ENCODE measurements at places on chromosomes 12 and 14.

DNA sequence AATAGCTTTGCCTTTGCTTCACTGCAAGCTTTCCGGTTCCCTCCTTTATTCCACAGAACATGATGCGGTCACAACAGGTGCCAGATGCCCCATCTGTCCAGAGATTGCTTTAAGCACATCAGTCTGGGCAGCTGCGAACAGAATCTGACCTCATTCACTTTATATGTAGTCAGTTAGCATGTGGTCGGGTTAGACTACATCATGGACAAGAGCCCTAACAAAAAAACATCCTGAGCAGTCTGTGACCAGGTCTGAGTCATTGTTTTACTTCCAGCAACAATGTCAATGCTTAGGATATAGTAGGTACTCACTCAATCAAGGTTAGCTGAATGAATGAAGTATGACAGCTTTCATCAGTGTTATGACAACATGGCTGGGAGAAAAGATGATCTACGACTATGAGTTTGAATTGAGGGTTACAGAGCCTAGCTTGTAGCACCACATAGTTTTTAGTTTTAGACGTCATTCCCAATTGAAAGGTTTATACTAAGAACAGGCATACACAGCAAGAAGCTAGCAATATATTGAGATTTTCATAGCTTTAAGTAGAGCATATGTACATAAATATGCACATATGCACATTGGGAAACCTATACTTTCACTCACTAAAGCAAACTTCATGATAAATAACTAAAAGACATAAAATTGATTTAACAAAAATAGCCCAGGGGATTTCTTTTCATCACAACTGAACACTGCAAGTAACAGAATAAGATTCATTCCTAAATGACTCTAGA, 64.2 kb upstream of the TMCC3 start:
- DNase-seq: no peak

- no peak for DNase-seq
Observed at GRCh38 chr12:27000961-27001360, 13.2 kb downstream of the TM7SF3 start.

GRCh38 chr14:65117769-65118745, 15.7 kb upstream of the MAX start:
- DNase-seq: no peak

DNA sequence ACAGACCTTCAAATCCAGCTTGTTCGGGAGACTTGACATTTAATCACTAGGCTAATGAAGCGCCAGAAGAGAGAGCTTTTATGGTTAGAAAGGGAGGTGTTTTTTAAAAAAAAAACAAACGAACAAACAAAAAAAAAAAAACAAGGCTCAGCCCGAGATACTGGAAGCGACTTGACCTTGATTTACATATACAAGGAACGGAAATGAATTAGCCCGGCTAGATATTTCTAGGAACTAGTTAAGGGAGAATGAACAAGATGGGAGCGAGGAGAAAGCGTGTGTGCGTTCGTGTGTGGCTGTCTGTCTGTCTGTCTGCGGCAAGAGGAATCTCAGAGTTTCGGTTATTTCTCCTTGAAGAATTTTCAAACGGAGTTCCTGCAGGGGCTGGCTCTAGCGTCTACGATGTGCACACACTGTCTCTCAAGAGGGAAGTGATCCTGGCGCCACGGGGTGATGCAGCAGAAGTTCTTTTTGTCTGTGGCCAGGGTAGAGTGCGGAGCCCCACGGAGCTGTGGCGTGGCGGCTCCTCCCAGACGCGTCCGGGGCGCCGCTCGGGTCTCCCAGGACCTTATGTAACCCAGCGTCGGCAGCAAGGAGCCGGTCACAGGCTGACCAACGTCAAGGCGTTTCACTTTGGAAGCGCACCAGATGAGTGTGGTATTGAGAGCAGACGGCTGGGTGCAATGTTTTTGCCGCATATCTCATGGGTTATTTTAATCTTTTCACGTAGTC, 18.8 kb downstream of the SOCS2 start:
- peak; percentile 43 for DNase-seq

- peak; percentile 93 for DNase-seq
Observed at GRCh38 chr12:120534203-120534702, at the start of gene RNF10. RNF10 (plus strand) TSS chr12:120534356; CDS start chr12:120534812, 456 bp downstream.

DNA sequence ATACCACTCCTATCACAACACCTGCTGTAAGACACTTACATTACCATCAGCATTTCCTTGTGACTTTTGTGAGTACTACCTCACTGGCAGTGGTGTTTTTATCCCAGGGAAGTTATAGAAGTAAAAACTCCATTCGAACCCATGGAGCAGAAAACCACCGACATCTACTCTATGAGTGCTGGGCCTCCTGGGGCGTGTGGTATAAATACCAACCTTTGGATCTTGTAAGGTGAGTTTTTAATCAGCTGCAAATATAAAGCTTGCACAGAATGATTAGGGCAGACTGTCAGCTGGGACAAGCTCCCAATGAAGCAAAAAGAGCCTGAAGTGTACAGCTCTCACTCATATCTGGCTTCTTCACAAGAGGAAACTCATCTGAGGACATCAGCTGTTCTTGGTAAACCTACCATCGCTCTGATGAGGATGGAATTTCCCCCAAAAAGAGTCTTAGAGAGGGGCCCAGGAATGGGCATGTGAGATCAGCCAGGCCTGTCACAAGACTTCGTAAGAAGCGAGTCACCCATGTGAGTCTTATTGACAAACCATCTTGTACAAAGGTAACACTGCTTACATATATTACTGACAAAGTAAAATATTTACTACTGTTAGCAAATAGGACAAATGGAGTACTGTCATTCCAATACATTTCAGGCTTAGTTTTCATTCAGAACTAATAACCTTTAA, 170.0 kb downstream of the SLC5A8 start:
- no peak for DNase-seq

DNA sequence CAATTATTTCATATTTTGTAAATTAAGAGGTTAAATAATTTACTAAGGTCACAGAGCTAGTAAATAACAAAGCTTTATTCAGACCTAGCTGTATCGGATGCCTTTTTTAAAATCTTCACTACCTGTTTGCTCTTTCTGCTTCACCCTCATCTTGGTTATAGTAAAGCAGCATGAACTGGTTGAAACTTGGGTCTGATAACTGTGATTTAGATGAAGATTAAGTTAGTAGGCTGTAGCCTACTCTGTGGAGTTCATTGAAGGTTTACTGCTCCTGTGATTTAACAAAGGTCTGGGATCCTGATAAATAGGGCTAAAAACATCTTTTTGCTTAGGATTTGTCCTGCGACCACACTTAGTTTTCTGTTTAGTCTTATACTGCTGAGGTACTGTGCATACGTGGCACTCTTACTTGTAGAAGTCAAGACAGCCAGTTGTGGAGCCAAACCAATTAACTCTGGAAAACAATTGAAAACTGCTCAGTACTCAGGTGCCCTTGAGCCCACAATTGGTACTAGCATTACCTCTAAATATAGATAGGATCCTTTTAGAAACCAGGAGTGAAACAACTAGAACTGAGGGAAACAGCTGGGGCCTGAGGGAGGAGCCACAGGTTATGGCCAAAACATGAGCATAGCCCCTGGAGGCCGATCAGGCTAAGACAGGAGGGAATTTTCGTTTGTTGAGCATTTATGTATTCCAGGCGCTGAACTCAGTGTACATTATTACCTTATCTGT, 2.3 kb downstream of the SPATS2 start:
- DNase-seq: no peak

- no peak for DNase-seq
Observed at GRCh38 chr12:27276275-27276674, 32.2 kb downstream of the STK38L start.

- DNase-seq: no peak
Observed at GRCh38 chr12:106235770-106236169, 12.1 kb downstream of the CKAP4 start.

DNA sequence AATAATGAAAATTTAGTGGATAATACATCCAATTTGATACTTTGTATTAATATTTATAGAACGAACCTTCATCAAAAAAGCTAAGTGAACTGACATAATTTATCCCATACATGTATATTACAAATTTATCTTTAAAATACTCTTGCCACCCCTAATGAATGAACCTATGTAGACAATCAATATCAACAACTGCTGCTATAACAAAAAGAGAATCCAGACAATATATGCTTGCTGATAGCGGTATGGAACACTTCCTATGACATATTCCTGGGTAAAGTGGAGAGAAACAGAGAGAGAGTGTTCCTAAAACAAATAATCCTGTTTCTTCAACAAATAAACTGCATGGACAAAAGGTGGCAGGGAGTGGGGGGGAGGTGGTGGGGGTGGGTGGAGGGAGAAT, 31.3 kb downstream of the TM7SF3 start:
- DNase-seq: no peak

GRCh38 chr14:75165586-75166391, 10.6 kb downstream of the TMED10 start:
- DNase-seq: no peak

DNA sequence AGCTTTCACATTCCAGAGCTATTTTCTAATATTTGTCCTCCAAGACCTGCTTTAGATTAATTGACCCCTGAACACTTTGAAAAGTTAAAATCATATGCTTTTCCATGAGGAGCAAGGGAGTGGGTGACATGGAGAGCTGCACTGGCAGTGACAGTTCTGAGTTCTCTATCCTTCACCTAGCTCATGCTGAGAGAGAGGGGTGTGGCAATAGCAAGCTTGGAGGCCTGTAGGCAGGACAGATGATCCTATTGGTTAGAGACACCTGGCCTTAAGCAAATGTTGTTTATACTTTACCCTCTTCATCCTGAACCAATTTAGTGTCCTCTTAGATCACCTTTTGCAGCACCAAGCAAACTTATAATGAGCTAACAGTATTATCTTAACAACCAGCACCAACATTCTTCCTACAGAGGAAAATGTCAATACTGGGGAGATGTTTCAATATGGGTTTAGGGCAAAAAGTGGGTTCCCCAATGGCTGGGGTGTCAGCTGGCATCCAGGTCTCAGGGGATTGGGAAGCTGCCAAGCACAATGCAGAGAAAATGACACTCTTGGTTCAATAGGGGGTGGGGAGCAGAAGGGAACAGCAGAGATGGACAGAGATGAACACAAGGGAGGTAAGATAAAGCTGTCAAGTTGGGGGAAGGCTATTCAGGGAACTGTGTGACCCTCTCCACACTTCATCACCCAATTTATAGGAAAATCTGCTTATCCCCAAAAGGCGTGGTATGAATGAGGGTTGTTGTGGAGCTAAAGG, 37.0 kb upstream of the PPM1H start:
- DNase-seq: no peak

- no peak for DNase-seq
Observed at GRCh38 chr14:61638595-61639387, 56.5 kb upstream of the HIF1A start.

GRCh38 chr12:103799857-103800771, 40.9 kb downstream of the NT5DC3 start:
- peak; percentile 16 for DNase-seq

DNA sequence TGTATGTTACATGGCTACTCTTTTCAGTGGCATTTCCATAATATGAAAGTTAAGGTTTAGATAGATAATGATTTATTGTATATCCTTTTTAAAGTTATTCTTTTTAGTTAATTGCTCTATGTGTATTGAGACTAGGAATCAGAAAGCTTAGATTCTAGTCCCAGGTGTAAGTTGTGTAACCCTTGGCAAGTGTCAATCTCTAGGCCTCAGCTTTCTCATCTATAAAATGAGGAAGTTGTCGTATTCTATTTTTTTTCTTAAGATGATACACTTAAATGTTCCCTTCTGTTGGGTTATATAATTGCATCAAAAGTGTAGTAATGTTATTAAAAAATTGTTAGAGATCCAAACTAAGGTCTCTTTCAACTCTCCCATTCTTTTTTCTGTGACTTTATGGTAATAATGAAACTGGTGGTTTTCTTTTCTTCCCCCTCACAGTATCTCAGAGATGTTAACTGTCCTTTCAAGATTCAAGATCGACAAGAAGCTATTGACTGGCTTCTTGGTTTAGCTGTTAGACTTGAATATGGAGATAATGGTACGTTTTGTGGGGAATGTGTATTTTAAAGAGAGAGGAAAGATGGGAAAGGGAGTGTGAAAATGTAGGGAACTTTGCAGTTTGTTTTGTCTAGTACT, 4.1 kb downstream of the RTRAF start:
- DNase-seq: no peak

- DNase-seq: no peak
Observed at GRCh38 chr14:99972748-99973466, 92.3 kb upstream of the EVL start.

GRCh38 chr14:31858868-31859267, 218.2 kb upstream of the ARHGAP5 start:
- DNase-seq: no peak

DNA sequence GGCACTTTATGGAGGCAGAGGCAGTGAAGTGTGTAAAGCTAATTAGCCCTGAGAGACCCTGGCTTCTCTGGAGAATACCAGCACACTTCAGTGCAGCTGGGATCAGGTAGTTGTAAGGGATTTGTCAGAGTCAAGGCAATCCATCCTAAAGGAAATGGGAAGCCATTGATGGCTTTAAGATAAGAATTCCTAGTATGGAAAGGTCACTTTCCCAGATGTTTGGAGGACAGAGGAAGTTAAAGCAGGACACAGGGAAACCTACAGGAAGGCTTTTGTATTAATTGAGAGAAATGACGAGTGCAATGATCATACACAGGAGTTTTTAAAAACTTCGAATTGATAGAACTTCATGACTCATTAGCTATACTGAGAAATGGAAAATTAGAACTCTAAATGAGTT, 254.4 kb downstream of the SLC16A7 start:
- DNase-seq: no peak

- no peak for DNase-seq
Observed at GRCh38 chr12:21456291-21456780, 18.9 kb downstream of the PYROXD1 start.

- no peak for DNase-seq
Observed at GRCh38 chr12:46523446-46523845, 150.9 kb upstream of the SLC38A2 start.

- DNase-seq: no peak
Observed at GRCh38 chr12:20832911-20833310, 22.4 kb downstream of the SLCO1B3 start.

DNA sequence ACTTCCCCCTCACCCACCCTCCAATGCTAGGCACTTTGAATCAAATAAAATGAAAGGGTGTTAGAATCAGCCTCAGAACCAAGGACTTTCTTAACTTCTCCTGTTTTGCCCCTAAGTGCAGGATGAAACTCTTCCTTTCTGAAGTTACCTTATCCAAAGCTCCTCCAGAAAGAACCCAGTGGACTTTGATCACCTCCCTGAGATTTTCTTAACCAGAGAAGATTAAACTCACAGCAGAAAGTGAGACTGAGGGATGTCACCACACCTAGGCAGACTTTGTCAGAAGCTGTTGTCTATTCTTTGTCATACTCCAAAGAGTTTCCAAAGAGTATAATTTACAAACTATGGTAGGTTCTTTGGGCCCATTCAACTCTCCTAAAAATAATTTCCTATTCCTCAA, 14.2 kb upstream of the RNASE3 start:
- no peak for DNase-seq

DNA sequence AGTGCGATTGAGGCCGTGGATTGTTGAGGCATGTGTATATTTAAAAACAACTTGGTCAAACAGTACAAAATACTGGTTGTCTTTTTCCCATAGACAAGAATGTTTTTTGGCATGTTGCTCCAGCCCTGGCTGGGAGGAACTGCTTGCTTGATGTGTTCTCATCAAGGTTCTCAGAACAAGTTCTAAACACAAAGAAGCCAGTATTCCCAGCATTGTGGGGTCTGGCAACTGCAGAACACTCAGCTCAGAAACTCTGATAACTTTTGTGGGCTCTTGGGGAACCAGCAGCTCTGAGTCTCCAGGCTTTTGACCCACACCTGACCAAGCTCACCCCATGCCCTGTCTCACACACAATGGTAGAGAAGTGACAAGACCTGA, 27.1 kb upstream of the DICER1 start:
- no peak for DNase-seq
